LHCN-M2 (cell line): ENCODE measurements at places on chromosomes 11 and 22. TPM values are rescaled to one million over a fixed set of nuclear protein-coding genes. Genes with fewer than 3 reads are reported as not detected.
A peak's percentile ranks its signal among the peaks of the same experiment; 100 is the strongest.

DNA sequence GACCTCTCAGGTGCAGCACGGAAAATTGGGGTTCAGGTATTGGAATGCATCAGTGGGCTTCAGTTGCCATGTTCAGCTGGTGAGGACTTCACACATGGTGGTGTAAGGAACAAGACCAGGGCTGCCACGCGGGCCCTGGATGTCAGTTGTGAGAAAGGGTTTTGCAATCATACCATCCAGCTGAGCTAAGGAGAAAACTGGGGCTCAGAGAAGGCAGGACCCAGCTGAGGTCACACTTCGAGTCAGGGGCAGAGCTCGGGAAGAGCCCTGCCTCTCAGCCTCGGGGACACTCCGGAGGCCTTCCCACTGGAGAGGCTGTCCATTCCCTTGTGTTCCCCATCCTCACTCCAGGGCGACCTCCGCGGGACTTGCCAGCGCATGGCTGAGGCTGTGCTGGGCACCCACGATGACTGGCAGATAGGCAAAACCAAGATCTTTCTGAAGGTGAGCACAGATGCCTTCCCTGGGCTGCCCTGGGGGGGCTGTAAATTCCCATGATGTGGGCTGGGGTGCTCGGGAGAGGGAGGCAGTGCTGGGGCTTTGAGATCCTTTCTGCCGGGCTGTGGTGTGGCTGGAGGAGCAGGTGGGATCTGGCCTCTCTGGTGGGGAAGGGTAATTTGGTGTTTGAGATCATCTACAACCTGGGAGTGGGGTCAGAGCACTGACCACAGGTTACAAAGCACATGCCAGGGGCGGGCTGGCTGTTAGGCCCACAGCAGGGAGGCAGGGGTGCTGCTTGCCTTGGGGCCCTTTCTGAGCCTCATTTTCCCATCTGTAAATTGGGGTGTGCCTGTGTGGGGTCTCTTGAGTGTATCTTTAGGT is 47.2 kb downstream of the MYO7A start:
- DNase-seq = no peak

DNA sequence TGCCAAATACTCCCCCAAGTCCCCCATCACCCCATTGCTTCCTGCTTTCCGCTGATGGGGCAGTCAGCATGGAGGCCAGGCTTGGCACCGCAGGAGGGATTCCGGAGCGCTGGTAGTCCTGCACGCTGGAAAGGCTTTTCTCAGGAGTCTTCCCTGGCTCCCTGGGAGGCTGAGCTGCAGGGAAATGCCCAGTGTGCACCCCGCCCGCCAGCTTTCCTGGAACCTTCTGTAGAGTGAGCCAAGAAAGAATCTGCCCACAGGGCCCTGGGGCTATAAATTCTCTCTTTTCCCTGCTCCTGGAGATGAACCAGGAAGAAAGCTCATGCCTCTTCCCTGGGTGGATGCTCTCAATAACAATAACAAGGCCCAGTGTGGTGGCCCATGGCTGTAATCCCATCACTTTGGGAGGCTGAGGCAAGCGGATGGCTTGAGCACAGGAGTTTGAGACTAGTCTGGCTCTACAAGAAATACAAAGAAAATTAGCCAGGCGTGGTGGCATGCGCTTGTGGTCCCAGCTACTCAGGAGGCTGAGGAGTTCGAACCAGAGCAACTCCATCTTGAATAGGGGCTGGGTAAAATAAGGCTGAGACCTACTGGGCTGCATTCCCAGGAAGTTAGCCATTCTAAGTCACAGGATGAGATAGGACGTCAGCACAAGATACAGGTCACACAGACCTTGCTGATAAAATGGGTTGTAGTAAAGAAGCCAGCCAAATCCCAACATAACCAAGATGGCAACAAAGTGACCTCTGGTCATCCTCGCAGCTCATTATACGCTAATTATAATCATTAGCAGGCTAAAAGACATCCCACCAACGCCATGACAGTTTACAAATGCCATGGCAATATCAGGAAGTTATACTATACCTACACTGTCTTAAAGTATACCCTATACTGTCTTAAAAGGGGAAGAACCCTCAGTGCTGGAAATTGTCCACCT is 46.4 kb upstream of the FTH1 start:
- DNase-seq = no peak

DNA sequence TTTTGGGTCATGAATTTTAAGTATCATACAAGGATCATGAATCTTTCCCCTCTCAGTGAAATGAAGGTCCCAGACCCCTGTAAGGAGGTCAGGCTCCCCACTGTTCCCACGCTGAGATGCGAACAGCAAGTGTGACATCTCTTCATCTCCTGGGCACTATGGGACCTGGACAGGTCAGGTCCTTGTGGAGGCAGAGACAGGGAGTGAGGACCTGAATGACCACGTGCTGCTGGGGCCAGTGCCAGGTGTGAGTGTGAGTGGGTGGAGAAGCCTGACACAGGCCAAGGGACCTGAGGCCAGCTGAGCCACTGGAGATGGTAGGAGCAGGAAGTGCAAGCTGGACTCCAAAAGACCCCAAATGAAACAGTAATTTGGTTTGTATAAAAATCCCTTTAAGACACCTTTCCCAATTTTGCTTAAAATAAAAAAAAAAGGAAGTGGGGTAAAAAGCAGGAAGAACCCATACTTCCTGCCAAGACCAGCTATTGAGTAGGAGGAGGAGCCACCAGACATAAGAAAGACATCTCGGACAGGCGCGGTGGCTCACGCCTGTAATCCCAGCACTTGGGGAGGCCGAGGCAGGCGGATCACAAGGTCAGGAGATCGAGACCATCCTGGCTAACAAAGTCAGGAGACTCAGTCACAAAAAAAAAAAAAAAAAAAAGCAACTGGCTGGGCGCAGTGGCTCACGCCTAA is 35.4 kb upstream of the SERPIND1 start:
- no peak for DNase-seq

DNA sequence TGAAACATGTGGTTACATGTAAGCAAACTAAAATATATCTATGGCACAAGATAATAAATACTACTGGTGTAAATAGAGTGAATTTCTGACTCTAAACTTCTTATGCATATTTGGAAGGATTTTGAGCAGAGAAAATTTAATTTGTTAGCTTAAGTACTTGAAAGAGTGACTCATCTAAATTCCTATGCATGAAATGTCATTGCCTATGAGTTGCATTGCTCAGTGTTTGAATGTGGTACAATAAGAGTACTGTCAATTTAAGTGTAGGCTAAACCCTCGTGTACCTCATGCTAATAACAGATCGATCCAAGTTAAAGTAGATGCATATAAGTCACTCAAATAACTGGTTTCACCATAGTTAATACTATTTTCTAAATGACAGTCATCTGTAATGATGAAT is 5.3 kb upstream of the CARD18 start:
- peak; percentile 42 for DNase-seq

- DNase-seq = no peak
Measured at GRCh38 chr22:42372976-42373375, 59.2 kb downstream of the NFAM1 start.

GRCh38 chr22:30204015-30204741 is 42.4 kb downstream of the LIF start:
- no peak for DNase-seq

- no peak for DNase-seq
Measured at GRCh38 chr22:44584256-44584902, 86.3 kb upstream of the RTL6 start.

DNA sequence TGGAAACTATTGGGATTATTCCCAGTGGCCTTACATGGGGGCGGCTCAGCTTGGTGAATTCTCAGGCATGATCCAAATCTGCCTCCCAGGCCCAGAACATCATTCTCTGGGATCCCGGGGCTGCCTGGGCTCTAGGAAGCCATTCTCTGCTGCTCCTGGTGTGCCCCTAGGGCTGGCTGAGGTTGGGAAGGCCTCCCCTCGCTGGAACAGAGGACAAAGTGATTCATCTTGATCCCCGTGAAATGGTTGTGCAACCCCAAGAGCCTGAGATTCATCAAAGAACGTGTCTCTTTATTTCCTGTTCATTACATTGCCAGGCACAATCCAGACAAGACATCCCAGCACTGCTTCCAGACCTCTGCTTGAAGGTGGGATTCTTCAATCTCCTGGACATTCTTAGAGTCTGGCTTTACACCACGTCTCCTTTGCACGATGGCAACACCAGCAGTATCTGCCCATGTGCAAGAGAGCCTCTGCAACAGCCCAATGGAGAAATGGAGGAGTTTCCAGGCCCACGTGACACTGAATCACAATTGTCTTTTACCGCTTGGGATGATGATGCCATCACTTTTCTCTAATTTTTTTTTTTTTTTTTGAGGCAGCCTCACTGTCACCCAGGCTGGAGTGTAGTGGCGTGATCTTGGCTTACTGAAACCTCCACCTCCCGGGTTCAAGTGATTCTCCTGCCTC is 52.3 kb downstream of the TST start:
- DNase-seq = peak; percentile 11

GRCh38 chr11:14409891-14410290 is 50.9 kb upstream of the RRAS2 start:
- no peak for DNase-seq

DNA sequence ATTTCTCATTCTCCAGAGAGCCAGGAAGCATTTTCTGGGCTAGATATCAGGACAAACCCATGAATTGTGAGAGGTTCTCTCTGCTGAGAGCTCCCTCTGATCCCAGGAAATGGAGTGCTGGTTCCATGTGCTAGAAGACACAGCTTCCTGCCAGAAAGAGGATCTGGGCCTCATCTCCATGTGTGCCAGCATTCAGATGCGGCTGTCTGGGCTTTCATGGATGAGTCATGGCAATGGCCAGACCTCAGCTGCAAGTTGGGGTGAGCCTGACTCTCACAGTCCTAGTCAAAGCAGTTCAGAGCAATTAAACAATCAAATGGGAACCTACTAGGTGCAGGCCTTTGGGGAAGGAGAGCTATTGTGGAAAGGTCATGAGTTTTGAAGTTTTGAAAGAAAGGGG is 82.3 kb upstream of the EED start:
- peak; percentile 90 for DNase-seq

- DNase-seq = peak; percentile 68
Measured at GRCh38 chr22:36081023-36081431, 52.4 kb upstream of the RBFOX2 start.

DNA sequence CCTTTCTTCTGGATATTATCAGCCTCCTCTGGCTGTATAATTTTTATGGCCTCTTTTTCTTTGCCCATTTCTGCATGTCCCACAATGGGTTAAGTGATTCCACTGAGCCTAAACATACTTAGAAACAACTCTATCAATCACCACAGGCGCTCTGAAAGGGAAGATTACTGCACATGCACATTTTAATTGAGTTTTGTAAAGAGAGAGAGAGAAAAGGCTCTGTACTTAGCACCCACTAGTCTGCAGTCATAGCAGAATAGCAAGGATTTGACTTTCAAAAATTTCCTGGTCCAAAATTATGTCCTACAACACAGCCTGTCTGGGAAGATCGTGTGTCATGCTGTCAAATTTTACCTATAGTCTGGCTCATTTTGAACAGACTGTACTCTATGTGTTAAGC is 758.5 kb downstream of the OPCML start:
- DNase-seq = no peak

The EFCAB6 gene
- 1.2 and 1.7 TPM in 2 replicates for total RNA-seq

The MB gene
- not detected in 2 replicates for total RNA-seq

The RPS19BP1 gene
- 104 and 123 TPM in 2 replicates for total RNA-seq

The GGTLC3 gene
- not detected in 2 replicates for total RNA-seq

The SHANK3 gene
- 0.58 and 0.75 TPM in 2 replicates for total RNA-seq

The NECTIN1 gene
- 3.3 and 3.8 TPM in 2 replicates for total RNA-seq

The F2 gene
- not detected in 2 replicates for total RNA-seq

The ARHGAP8 gene
- total RNA-seq = not detected in 2 replicates

The LRRC4C gene
- not detected in 2 replicates for total RNA-seq

The UBQLN3 gene
- total RNA-seq = not detected in 2 replicates

The MLC1 gene
- total RNA-seq = not detected in 2 replicates

The APLNR gene
- total RNA-seq = 0.11 TPM in 1 of 2 replicates, not detected in the other
